Activated T-helper 1 cell treated with anti-CD3 and anti-CD28 coated beads, Interleukin-2, amount 50 U/mL, for 16 hours (primary cell): ENCODE measurements at places on chromosomes 11 and 22.

- no peak for DNase-seq
Measured at GRCh38 chr22:50526834-50527801, 1.7 kb upstream of the SCO2 start.

GRCh38 chr11:46307369-46307768, 29.9 kb downstream of the CREB3L1 start:
- DNase-seq, result no peak

- DNase-seq, result no peak
Measured at GRCh38 chr11:96299155-96299888, 43.7 kb downstream of the MAML2 start.

DNA sequence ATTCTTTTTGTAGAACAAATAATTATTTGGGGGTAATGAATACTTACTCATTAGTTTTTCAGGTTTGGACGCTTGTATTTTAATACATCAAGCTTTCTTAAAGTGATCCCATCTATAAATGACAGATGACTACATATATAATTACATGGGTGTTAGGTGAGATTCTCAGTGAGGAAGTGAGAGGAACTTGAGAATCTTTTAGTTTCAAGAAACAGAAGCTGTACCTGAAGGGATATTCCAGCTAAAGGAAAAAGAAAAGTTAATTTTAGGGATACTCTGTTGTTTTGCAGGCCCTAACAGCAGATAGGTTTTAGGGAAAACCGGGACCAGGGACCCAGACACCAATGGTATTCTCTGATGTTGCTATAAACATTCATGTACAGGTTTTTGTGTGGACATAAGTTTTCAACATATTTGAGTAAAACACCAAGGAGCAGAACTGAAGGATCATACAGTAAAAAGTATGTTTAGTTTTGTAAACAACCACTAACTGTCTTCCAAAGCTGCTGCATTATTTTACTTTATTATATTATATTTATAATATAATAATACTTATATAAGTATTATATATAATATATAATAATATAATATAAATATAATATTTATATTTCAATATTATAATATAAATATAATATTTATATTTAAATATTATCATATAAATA, 24.1 kb upstream of the PHOX2A start:
- no peak for DNase-seq

DNA sequence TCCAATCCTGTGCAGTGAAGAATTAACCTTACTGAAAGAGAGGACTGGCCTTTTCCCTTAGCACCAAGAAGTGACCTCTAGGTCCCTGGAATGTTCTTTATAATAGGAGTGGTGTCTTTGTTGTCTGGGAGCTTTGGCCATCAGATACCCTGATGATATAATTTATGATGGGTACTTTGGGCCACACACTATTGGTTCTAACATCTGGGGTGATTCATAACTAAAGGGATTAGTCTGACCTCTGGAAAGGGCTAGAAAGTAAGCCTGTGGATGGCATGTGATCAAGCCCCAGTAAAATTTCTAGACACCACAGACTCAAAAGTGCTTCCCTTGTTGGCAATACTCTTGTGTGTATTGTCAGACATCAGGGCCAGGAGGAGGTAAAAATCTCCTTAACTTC, 891.2 kb downstream of the KCNA4 start:
- no peak for DNase-seq

- DNase-seq, result no peak
Measured at GRCh38 chr22:26822313-26822712, 164.9 kb downstream of the MIAT start.

DNA sequence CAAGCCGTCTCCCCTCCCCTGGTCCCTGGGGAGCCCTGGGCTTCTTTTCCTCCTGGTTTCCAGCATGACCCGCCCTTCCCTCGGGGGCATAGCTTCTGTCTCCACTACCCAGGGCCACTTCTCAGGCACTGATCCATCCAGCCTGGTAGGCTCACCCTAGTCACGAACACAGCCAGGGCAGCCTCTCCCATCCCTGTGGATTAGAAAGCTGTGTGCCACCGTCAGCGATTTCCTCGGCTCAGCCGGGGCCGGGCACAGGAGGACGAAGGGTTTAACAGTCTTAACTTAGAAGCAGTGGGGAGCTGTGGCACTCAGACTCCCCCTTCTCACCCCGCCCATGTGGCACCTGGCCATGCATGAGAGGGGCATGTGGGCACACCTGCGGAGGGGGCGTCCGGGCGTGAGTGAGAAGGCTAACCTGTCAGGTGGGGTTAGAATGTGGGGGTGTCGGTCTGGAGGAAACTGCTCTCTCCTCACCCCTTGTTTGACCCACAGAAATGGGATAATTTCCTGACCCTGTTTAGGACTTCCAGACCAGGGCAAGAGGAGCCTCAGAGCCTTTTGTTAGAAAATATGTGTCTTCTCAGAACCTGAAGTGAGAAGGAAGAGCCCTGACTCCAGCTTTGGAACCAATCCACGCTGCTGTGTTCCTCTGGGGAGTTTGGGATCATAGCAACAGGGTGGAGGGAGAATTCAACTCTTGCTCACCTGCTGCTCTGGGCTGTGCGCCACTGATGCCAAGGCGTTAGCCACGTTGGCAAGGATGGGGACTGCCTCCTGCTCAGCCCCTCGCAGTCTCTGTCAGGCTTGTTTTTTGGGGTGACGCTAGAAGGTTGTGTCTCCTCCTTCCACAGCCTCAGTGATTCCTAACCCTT, 14.6 kb downstream of the GLB1L2 start:
- DNase-seq, result no peak

- no peak for DNase-seq
Measured at GRCh38 chr11:1745701-1746320, 4.6 kb downstream of the IFITM10 start.

- no peak for DNase-seq
Measured at GRCh38 chr11:16999116-16999515, 15.1 kb downstream of the PLEKHA7 start.

DNA sequence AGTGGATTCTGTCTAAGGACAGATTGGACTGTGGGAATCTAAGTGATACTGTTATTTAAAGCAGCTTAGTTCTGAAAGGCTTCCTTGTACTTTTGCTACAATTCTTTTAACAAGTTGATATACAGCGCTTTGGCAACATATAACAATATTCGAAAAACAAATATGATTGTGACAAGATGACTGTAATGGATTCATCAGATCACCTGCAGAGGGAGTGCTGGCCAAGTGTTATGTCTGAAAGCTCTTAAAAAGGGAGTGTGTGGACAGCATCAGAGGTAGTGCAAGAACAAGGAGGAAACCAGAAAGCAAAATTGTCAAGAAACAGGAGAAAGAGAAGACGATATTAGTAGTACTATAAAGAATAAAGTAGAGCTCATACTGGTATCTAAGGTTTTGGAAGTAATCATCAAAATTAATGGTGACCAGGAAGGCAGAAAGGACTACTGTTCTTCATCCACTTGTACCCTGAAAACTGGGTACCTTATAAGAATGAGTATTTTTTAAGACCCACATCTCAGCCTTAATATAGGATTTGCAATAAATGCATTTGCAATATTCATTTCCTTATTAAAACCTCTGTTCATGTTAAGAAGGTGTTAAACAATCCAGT, 1112.0 kb upstream of the CCDC90B start:
- DNase-seq, result no peak

DNA sequence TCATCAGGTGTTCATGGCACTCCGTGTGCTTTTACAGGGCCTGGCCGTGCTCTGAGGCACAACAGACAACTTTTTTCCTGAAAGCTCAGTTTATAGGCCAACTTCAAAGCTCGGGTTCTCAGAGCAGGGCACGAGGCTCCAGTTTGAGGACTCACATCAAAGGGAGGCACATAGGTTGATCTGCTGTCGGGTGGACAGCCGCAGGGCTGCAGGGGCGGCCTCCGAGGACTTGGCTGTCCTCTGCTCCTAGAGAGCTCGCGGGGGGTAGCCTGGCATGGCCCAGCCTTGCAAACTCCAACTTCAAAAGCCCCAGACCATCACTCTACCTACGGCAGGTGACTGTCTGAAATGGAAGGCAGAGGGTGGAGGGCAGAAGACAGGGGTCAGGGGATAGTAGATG, 31.6 kb downstream of the C11orf58 start:
- no peak for DNase-seq

DNA sequence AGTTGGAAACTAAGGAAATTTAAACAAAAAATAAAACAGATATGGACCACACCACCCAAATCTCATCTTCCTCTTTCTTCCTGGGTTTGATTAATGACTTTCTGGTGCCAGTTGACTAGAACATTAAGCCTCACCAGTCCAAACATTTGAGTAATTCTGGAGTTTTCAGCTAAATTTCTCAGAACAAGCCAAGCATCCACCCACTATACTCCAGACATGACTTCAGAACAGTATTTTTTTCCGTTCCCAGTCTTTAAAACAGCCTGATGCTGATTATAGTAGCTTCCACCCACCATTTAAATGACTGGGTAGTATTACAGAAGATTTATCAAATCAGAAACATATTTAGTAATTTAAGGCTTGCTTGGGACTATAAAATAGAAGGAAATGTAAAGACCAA, 230.9 kb upstream of the UBASH3B start:
- DNase-seq, result no peak

GRCh38 chr22:25023879-25024278, 71.4 kb downstream of the KIAA1671 start:
- no peak for DNase-seq

GRCh38 chr11:78179459-78180071, 8.9 kb downstream of the KCTD21 start:
- DNase-seq, result no peak

GRCh38 chr11:62103986-62104385, 19.8 kb upstream of the INCENP start:
- no peak for DNase-seq

DNA sequence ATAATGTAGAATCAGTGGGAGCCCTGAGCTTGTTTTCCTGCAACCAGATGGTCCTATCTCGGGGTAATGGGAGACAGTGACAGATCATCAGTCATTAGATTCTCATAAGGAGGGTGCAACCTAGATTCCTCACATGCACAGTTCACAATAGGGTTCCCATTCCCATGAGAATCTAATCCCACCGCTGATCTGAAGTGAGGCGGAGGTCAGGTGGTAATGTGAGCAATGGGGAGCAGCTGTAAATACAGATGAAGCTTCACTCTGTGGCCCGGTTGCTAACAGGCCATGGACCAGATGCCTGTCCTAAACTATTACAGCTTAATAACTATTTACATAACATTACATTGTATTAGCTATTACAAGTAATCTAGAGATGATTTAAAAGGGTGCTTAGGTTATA, 17.0 kb downstream of the DIXDC1 start:
- DNase-seq, result no peak

DNA sequence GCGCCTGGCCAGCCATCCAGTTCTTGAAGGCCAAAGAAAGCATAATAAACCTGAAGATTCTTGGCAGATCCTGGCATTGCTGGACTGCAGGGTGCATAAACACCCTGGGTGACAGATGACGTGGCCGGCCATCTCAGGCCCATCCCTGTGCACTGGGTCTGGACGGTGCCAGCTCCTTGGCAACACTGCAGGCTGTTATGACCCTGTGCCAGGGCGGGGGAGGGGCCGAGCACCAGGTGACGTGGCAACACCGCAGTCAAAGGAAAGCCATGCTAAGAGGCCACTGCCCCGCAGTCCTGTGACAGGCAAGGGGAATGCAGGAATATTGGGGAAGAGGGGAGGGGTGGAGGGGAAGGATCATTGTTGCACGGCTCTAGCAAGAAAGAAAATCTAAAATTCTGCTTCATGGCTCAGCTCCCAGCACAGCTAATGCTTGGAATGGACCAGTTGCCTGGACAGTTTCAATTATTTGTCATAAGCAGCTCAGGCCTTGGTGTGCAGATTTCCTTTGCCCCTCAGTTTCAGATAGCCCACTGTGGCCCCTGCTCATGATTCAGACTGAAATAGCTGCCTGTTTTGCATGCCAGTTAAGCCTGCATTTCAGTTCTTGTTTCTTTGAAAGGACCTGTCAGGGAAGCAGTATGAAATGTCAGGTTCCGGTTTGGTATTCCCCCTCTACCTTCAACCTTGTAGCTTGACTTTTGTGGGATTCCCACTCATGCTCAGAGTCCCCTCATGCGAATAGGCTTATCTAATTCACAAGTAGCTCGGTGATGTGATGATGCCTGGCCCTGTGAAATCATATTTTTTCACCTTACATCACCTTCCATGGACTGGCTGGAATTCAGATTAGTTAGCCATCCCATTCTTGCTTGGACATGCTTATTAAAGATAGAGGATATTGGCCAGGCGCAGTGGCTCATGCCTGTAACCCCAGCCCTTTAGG, 29.7 kb upstream of the DDX6 start:
- no peak for DNase-seq

- no peak for DNase-seq
Measured at GRCh38 chr11:116657842-116658825, 114.7 kb downstream of the BUD13 start.

GRCh38 chr11:1199241-1199750, 23.6 kb upstream of the MUC5B start:
- no peak for DNase-seq
